Stimulated activated CD4-positive, alpha-beta T cell treated with anti-CD3 and anti-CD28 coated beads, Interleukin-1b, Interleukin-23, amount 100 ng/mL, for 1 hour (primary cell): ENCODE measurements at places on chromosomes 6 and 20.

DNA sequence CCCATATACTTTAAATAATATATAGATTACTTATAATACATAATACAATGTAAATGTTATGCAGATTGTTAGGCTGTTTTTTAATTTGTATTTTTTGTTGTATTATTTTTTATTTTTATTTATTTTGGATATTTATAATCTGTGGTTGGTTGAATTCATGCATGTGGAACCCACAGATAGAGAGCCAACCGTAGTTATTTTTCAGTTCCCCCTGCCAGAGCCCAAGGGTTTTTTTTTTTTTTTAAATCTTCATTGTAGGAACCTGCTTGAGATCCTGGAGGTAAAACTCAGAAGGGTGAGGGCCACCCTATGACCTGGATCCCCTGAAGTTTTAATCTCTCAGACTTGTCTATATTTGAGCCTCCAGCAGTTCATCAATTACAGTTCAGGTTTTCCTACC, 133.2 kb downstream of the B3GAT2 start:
- DNase-seq = no peak

- no peak for DNase-seq
Observed at GRCh38 chr6:158283304-158283980, 28.8 kb upstream of the TULP4 start.

DNA sequence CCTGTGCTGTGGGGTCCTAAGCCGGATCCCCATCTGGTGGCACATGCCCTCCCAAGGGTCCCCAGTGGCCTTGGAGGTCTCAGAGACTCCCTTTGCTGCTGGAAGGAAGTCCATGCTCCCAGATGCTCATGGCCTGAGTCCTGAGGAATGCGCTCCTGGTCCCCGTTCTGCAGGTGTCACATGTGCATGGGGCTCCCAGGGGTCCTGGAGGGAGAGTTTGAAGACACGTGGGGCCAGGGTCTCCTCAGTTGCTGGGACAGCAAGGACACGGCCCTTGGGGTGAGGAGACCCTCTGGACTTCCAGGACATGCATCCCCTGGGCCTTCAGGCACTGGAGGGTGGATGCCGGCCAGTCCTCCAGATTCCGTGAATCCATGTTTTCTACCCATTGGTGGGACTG, 11.7 kb downstream of the ZBP1 start:
- DNase-seq = no peak

DNA sequence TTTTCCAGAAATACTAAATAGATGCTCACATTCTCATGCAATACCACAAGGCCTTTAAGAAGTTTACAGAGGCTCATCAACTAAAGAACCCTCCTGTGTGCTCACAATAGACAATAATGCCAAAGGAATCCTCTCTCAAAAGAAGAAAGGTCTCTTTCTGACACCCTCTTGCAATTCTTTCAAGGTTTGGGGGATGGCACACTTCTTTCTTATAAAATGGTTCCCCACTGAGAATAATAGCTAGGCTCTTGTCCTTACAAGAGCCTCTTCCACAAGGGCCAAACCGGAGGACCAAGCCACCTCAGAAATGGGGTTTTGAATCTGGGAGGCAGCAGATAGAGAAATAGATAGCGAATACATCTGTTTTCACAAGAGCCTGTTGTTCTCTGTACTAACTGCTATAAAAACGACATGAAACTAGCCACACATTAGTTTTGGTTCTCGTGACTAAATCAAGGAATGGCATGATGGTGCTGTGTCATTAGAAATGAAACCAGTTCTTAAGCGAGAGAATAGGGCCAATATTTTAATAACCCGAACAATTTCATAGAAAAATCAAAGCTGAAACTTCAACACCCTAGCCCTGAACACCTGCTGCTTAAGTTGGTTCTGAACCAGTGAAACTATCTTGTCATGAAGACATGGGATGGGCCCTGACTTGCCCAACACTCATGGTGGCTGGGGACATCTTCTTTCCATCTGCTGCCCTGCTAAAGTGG, 81.1 kb downstream of the PRDM1 start:
- no peak for DNase-seq

- DNase-seq = no peak
Observed at GRCh38 chr20:53660078-53660909, 66.7 kb upstream of the ZNF217 start.

DNA sequence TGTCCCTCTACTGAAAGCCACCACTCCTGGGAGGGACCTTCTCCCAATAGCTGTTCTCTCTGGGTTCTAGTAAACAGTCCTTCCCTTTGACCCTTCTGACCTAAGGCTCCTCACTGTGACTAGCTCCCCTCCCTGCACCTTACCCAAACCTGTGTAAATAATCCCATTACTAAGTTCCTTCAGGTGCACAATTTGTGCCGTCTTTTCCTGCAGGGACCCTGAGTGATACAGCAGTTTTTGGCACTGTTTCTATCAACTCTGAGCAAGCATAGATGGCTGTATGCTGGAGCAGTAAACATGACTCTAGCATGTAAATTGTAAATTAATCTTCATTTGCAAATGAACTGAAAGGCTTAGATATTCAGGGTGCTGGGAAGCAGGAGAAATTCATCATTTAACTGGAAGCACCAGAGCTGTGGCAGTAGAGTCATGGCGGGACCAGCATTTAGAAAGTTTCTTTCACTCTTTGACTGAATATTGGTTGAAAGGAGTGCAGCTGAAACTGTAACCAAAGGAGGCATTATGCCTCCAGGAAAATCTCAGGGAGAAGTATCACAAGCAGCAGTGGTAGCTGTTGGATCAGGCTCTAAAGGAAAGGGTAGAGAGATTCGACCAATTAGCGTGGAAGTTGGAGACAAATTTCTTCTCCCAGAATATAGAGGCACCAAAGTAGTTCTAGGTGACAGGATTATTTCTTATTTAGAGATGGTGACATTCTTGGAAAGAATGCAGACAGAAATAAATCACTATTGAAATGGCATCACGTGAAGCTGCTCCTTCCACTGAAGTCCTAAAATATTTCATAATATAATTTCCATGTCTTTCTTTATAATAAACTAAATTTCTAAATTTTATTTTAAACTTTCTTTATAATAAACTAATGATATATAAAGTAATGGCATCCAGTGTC, 117.8 kb downstream of the TCP11 start:
- no peak for DNase-seq

GRCh38 chr6:5599127-5599526, 337.8 kb downstream of the FARS2 start:
- no peak for DNase-seq

DNA sequence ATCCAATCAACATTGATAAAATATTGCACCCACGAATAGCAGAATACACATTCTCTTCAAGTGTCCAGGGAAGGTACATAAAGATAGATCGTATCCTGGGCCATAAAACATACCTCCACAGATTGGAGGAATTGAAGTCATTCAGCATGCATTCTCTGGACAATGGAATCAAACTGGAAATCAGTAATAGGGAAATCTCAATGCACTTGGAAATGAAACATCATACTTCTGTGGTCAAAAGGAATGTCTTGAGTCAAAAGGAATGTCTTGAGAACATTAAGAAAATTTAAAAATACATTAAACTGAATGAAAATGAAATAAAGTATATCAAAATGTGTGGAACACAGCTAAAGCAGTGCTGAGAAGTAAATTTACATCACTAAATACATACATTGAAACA, 138.8 kb downstream of the TFAP2A start:
- DNase-seq = no peak

- no peak for DNase-seq
Observed at GRCh38 chr6:99333068-99333467, 16.4 kb downstream of the FAXC start.

GRCh38 chr20:32434434-32434833, 76.3 kb downstream of the ASXL1 start:
- no peak for DNase-seq

GRCh38 chr6:147508042-147508865, at the start of gene SAMD5:
Gene SAMD5 (plus strand): TSS chr6:147508690. CDS start chr6:147508929, 239 bp downstream.
- no peak for DNase-seq

DNA sequence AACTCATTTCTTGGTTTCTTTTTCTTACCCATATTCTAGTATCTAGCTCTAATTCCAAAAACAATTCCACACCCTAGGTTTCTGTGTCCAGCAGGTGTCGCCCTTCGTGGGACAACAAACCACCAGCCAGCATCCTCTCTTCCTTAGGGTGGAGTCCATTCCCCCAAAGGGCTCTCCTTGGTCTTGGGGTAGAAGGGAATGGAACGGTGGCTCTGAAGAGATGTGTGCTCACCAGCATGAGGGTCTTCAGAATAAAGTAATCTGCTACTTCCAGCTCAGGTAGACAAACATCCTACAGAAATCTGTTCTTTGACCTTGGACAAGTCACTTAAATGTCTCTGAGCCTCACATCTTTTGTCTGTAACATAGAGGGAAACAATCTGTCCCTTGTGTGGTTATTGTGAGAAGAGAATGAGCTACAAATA, 7.2 kb downstream of the HLA-DMB start:
- DNase-seq = peak; percentile 53

DNA sequence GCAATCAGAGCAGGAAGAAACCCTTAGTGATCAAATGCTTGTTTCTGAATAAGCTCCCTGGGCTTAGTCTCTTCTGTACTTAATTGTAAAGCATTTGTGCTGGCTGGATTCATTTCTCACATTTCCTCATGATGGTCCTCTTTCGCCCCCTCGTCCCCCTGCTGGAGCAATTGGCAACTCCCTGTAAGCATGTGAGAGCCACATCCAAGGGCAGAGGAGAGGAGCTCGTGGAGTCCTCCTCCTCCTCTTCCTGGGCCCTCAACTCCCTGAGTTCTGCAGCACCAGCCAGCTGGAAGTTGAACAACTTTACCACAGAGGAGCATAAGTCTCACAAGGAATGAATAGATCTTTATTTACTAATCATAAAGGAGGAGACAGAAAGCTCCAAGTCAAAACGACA, 12.6 kb downstream of the ANKEF1 start:
- no peak for DNase-seq

GRCh38 chr6:83431545-83432155, 799 bp upstream of the ME1 start:
- DNase-seq = no peak

DNA sequence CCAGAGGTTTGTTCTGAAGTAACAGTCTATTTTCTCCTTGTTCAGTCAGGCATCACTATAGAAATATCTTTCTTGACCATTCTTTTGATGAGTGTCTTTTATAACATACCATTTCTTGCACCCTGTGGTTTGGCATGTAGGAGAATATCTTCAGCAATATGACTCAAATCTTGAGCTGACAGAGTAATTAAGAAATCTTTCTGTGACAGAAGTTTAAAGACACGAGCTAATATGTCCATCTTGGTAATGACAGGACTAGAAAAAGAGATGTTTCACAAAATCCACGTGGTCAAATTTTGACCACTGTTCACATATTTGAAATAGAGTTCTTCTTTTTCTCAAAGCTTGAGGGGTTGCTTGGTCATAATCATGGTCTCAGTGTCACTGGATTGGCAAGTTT, 149.9 kb downstream of the MYB start:
- no peak for DNase-seq

GRCh38 chr6:128303870-128304269, 216.5 kb downstream of the PTPRK start:
- DNase-seq = no peak

DNA sequence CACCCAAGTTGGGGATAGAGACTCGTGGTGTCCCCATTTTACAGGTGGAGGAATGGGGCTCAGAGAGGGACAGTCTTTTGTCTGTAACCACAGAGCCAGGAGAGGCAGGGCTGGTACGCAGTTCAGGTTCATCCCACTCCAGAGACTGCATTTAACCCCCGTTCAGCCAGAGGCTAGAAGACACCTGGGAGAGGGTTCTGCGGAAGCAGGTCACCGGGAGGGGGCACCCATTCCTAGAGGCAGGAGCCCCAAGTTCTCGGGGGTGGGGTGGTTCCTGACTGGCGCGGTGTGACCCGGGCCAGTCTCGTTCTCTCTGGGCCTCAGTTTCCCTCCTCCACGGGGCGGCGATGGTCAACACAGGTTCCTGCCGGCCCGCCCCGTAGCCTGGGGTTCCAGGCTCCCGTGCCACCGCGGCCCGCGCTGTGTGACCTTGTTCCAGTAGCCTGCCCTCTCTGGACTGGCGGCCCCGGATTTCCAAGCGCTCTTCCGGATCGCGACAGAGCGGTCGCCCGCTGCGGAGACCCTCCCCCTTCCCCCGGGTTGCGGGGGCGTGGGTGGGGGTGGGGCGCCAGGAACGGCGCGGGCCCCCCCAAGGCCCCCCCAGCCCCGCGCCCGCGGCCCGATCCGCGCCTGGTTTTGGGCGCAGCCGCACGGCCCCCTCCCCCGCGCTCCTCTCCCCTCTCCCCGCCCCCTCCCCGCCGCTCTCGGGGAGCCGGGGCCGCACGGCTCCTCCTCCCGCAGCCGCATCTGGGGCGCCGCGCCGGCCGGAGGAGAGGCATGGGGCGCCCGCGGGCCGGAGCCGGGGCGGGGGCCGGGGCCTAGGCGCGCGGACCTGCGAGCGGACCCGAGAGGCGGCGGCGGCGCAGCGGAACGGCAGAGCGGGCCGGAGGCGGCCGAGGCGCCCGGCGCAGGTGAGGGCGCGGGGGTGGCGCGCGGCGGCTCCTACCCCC, at the start of gene DLGAP4:
TSS of gene DLGAP4 (plus strand) at position 738 of the 950 bp plus-strand sequence. CDS start 125,379 bp downstream, outside the sequence.
- no peak for DNase-seq

DNA sequence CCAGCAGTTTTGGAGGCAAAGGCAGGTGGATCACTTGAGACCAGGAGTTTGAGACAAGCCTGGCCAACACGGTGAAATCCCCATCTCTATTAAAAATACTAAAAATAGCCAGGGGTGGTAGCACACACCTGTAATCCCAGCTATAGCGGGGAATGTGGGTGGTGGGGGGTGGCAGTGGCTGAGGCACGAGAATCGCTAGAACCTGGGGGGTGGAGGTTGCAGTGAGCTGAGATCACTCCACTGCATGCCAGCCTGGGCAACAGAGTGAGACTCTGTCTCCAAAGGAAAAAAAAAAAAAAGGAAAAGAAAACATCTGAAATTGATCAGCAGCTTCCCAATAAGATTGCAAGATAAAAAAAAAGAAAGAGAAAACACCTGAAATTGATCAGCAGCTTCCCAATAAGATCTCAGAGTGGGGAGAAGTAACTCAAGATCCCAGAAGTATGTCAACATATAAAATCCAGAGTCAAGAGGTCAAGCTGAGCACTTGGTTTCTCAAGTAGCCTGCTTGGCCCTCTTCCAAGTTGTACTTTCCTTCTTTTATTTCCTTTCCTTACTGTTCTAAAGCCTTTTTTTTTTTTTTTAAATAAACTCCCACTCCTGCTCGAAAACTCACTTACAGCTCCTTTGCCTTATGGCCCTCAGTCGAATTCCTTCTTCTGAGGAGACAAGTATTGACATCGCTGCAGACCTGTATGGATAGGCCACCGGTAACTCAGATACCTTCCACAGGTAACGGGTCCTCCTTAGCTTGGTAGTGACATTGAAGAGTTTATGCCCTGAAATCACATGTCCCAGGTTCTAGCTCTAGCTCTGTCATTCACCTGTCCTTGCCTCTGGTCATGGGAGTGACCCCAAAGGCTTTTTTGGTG, 368.5 kb upstream of the SYNCRIP start:
- no peak for DNase-seq

DNA sequence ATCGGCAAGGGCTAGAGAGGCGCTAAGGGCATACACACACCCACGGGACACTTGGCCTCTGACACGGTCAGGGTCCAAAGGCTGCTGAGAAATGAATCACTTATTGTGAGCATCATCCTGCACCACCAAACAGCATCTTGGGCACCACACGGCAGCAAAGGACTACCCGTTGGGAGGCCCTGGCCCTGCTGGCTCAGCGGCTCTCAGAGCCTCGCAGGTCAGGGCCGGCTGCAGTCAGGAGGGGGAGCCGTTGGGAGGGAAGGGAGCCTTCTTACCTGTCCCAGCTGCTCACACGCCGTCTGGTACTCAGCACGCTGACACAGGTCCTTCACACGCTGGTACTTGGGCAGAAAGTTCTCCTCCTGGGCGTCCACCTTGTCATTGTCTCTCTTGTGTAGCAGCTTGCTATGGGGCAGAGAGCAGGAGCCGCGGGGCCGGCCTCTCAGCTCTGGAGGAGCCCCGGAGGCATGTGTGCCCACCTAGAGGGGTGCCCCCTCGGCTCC, 109.0 kb downstream of the SULF2 start:
- no peak for DNase-seq
